Stimulated activated CD8-positive, alpha-beta memory T cell treated with anti-CD3 and anti-CD28 coated beads, Interleukin-2, amount 100 ng/mL, for 1 hour (primary cell): ENCODE measurements at places on chromosomes 5 and 9.

DNA sequence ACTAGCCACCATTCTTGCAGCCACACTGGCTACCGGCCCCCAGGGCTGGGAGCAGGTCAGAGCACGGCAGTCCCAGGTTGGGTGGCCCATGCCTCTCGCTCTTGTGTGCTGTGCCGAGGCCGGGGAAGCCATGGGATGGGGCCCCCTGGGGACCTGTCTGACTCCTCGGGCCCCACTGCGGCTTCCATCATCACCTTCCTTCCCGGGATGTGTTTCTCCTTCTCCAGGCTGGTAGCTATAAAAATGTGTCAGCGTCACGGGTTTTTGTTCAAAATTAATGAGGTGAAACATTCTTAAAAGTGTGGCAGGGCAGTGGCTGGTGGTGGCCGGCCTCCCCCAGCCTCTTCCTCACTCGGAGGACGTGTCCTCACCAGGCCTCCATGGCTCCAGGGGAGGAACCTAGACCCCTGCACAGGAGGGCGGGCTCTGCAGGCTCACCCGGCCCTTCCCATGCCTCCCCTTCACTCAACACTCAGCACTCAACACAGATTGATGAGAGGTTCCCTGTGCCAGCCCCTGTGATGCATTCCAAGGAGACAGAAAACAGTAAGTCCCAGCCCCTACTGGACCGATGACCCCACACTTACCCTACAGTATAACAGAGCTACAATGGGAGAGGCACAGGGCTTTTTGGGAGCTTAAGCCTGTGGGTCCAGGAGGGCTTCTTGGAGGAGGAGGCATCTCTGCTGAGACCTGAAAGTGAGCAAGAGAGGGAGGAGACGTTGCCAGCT, 43.2 kb downstream of the PTGES start:
- no peak for DNase-seq

DNA sequence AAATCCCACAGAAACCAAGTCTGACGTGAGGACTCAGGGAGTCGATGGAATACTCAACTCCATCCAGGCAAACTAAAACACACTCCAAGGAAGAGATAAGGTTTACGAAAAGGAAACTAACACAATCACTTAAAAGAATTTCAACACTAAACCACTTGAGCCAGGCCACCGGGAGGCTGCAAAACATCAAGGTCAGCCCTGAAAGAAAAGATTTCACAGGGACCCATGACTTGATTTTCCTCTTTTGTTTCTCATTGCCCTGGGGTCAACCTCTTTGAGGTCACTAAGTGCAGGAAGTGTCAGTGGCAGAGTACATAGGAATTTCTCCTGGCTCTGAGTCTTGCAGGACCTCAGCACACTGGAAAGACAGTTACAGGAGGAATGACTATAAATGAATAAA, 77.8 kb upstream of the TARS1 start:
- no peak for DNase-seq

GRCh38 chr9:83449983-83450382, 88.2 kb downstream of the FRMD3 start:
- no peak for DNase-seq

- no peak for DNase-seq
Observed at GRCh38 chr5:93583439-93583767, 381 bp downstream of the NR2F1 start.

DNA sequence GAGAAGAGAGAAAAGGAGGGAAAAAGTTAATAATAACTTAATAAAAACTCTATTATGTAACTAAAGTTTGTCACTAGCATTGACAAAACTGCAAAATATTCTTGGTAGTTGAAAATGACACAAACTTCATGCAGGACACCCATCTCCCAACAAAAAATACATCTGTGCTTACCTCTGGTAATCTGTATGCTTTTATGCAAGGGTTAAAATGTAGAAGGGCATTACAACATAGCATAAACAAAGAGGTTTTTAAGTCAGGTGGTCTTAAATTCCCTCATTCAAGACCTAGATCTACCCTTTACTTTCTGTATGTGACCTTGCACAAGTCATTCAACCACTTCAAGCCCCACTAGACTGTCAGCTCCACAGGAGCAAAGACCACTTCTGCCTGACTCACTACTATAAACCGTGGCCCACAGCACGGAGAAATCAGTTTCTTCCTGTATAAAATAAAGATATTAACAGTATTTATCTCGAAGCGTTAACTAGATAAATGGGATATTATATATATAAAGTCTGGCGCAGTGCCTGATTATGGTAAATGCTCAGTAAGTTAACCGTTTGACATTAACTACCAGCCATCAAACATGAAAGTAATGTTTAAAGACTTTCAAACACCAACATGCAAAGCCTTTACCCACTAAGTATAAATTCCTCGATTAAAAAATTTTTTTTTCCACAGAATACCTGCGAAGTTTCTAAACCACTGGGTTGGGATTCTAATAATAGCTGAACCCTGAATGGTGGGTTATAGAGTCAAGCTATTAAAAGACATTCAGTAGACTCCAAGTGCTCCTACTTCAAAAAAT, 2.0 kb downstream of the FBXL17 start:
- no peak for DNase-seq

GRCh38 chr9:108150736-108151586, 661.4 kb upstream of the KLF4 start:
- DNase-seq = no peak

- no peak for DNase-seq
Observed at GRCh38 chr9:135443797-135444425, 35.7 kb upstream of the PPP1R26 start.

DNA sequence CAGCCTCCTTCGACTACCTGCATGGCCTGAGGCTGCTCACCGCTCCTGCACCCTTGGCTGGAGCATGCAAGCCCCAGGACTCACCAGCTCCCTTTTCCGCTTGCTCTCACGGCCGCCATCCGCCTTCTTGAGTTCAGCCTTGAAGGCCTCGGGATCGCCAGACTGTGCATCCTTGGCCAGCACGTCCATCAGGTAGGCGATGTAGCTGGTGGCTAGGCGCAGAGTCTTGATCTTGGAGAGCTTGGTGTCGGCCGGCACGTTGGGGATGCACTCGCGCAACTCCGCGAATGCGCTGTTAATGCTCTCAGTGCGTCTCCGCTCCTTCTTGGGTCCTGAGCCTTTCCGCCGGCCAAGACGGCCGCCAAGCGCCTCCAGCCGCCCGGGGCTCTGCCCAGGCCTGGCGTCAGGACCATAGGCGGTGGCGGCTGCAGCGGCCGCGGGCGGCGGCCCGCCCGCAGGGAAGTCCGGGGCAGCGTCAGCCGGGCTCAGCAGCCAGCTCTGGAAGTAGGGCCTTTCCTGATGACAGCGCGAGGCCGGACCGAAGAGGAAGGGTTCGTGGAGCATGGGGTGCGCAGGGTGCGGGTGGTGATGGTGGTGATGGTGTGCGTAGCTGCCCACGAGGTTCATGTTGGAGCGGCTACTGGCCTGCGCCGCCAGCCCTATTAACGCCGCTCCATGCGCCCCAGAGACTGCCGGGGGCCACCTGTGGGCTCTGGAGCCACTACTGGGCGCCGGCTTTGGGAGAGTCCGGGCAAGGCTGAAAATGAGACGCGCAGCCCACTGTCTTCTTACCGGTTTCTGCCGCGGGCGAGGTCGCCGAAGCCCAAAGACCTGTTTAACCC, 424 bp downstream of the HAND1 start:
- DNase-seq = no peak

DNA sequence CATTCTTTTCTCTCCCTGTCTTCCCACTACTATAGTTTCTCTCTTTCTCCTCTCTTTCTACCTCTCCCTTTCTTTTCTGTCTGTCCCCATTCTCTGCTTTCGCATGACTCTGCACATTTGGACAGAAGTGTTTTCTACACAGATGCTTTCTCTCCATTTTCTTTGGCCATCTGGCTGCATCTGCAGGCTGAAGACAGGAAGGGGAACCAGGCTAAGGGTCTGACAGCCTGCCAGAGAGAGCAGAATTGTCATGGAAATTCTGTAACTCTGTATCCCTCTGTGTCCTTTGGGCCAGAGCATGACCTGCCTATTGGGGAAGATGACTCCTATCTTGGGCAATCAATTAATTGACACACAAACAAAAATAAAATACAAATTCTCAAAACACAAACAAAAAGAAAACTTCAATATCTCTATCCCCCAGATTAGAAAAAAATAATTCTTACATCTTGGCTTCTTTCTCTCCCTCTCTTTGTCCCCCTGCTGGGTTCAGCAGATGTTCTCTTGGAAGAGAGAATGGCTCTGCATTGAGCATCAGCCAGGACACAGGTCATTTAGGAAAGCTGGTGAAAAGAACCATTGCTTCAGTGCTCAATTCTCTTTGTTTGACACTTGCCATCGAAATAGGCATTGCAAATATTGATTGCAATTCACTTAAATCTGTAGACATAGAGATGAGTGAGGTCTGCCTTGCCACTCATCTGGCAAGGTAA, 415.9 kb upstream of the KLF4 start:
- no peak for DNase-seq

- DNase-seq = no peak
Observed at GRCh38 chr5:81241001-81241400, 7.9 kb downstream of the CKMT2 start.

DNA sequence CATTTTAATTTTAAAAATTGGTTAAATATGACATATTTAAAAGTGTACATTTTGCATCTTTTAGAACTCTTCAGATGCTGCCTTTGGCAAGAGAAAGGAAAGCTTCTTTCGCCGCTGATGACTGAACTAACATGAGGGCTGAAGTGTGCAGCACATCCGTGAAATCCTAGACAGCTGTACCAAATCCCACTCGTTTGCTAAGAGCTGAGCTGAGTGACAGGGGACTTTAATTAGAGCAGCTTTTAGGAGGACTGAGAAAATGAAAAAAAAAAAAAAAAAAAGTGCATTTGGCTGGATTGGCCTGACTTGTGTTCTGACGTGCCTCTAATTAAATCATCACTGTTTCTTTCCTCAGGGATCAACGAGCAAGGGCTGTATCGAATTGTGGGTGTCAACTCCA, 271.3 kb downstream of the ARHGAP26 start:
- no peak for DNase-seq

DNA sequence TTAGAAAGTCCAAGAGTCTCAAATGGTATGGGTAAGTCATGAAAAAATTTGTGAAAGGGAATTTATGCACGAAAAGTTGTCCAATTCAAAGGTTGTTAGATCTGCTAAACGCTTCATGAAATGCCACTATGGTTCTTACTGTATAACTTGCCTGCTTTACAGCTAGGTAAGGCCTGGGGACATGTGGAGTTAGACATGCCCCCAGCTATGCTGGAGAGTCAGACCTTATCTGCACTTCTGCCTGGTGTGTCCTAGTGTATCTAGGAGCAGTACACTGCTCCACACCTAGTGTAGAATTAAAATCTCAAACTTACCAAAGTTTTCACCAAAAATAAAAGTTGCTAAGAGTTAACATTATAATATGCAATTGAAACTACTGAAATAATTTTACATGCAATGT, 136.8 kb downstream of the MAPKAP1 start:
- DNase-seq = no peak

GRCh38 chr5:27216367-27216950, 178.1 kb upstream of the CDH9 start:
- DNase-seq = no peak

DNA sequence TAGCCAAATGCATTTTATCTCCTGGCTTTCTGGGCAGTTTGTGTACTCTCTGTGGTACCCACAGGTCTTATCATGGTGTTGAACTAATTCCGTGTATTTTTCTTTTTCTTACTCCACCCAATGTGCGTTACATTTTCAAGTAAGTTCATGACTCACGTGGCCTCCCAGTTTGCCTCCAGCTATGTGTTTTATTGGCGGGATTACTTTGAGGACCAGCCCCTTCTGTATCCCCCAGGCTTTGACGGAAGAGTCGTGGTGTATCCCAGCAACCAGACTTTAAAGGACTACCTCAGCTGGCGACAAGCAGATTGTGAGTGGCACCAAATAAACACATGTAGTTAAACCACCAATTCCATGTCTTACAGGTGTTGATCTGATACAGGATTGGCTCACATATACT, 3.2 kb downstream of the THG1L start:
- DNase-seq = no peak
